ENCODE measurements at places on chromosomes 6 and 20.

- DNase-seq, result no peak
Observed at GRCh38 chr20:62742979-62743776, 34.5 kb downstream of the NTSR1 start.

DNA sequence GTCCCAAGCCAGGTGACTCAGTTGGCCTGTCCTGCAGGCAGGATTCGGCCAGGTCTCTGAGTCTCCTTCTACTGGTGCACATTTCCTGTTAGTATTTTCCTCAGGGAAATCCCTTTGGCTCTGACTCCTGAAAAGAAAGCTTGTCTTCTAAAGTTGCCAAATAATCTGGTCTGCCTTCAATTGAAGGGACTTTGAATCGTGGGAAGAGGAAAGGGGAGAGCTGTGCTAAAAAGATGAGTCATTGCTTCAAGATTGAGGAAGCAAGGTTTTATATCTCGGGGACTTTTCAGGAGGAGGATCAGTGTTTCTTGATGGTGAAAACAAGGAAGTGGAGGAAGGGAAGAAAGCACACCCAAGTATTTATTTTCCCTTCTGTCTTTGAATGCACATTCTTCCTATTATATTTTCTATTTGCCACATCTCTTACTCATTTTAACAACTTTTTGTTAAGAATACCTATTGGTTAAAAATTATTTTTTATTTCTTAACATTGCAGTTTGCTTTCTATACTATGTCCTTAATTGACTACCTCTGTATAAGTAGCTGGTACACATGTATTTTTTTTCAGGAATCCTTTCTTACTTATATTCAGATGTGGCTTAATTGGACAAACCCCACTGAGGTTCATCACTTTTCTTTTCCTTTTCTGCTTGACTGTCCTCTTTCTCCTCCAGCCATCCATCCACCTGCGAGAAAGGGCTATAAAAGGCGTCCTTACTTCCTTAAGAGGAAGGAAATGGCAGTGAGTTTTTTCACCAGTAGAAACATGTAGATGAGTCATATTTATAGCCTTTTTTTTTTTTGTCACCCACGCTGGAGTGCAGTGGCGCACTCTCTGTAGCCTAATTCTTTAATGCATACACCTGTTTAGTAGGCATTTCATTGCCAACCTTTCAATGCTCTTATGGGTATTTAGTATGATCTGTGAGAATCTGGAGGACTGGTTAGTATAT, 15.0 kb upstream of the IFNGR1 start:
- no peak for DNase-seq

- DNase-seq, result no peak
Observed at GRCh38 chr20:58053391-58054055, 174.9 kb downstream of the ANKRD60 start.

DNA sequence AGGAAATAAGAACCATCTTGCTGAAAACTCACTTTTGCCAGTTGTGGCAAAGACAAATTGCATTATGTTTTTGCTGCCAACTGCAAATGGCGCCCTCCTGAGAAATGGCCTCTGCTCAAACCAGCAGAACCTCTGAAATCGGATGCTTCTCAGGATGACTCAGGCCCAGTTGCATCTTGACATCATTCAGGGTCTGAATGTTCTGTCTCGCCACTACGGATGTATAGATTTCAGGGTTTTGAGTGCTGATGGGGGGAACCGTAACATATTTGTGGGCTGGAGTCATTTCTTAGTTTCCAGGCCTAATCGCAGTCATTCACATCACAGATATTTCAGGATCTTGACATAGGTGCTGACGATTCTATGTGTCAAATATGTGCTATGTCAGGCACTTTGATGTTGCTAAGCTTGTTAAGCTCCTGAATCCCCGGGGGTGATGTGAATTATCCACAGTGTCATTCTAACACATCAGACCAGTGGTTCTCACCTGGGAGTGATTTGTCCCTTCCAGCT, 207.1 kb downstream of the NFATC2 start:
- no peak for DNase-seq

DNA sequence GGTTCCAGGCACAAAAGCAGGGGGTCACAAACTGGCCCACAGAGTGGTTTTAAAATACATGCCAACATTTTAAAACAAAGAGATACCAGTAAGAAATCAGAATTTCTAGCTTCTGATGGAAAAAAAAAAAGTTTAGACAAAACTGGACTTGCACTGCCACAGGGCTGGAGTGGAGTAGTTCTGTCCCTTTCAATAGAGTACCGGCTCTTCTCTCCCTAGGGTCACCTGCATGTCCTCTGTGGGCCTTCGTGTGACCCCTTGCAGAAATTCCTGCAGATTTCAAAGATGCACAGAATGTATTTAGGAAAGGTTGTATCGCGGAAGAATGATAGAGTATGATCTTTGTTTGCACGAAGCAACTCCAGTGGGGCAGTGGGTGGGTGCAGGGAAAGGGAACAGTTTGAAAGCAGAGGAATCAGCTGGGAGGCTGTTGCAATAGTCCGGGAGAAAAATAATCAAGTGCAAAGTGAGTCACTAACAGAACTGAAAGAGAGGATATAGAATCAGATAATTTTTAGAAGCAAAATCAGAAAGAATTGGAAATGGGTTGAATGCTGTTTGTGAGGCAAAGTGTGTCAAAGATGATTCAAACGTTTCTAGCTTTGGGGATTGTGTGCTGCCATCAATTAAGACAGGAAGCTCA, 97.3 kb upstream of the STXBP5 start:
- no peak for DNase-seq

DNA sequence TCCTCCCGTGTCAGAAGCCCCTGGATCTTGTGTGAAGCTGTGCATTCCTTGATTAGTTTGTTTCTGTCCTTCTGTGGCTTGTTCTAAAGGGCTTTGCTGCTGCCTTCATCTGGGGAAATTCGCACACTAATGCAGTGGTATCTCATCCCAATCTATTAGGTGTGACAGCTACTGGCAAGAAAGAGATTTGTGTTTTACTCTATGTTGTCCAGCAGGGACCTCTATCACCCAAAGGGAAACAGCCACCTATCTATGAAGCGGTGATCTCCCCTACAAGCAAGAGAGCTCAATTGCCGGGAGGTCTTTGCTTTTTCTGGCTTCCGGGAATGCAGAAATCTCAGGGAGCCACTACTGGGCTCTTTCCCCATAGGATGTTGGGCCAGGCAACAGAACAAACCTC, 151.8 kb downstream of the NRN1 start:
- DNase-seq, result no peak

DNA sequence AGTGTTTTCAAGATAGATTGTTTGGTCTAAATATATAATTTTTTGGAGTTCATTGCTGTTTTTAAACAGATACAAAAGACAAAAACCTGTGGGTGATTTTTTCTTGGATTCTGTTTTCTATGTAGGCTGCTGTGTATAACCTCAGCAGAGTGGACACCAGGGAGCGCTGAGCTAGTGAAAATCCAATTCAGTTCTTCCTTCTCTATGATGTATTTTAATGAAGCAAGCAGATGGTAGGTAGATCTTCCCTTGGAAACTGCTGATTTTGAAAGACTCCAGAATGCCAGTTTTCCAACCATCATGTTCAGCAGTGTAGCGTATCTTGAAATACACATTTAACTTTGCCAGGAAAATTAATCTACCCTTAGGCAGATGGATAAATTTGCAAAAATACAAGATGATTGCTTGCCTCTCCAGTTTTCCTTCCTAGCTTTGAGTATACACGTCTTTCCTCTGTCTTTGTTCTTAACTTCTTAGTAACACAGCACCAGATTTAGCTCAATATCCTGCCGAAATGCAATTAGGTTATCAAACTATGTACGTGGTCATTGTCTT, 178.0 kb downstream of the PHF3 start:
- DNase-seq, result no peak

DNA sequence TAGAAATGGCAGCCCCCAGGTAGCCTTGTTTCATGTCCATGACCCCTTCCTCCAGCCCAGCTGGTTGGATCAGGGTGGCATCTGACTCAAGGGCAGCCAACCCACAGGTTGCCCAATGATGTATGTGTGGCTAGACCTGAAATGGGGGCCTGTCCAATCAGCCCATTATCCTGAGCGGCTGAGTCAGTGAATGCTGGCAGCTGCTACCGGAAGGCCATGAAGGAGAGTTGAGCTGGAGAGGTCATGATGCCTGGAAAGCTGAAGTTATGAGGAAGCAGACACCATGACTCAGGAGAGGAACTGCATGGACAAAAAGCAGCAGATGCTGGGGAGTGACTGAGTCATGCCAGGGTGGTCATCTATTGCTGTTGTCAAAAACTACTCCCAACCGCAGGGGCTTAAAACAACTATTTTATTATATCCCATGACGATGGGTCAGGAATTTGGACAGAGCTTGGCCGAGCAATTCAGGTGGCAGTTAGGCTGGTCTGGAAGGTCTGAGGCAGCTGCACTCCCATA, 67.3 kb downstream of the MDGA1 start:
- DNase-seq, result no peak

DNA sequence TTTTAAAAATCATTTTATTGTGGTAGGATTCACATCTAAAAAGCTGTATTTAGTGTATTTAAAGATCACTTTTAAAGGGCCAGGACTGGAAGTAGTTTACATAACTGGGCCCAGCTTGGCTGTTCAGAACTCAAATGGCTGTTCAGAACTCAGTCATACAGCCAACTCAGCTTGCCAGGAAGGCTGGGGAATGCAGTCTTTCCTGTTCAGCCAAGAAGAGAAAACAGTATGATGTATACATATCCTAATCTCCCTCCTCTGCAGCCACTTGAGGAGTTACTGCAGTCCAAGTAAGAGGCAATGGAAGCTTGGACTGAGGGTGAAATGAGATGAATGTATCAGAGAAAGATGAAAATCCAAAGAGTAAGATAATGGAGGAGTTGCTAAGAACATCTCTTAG, 24.6 kb downstream of the DSTN start:
- no peak for DNase-seq

- no peak for DNase-seq
Observed at GRCh38 chr6:28757429-28758045, 166.2 kb downstream of the TRIM27 start.

GRCh38 chr6:74717591-74717990, 488.3 kb downstream of the COL12A1 start:
- no peak for DNase-seq

- DNase-seq, result no peak
Observed at GRCh38 chr20:21411725-21412124, 14.4 kb upstream of the NKX2-4 start.

- no peak for DNase-seq
Observed at GRCh38 chr6:165769401-165769800, 106.4 kb upstream of the PDE10A start.

GRCh38 chr6:32158052-32158451, 4.1 kb downstream of the PPT2 start:
- no peak for DNase-seq

GRCh38 chr20:52004715-52005114, 186.9 kb downstream of the ZFP64 start:
- DNase-seq, result no peak

DNA sequence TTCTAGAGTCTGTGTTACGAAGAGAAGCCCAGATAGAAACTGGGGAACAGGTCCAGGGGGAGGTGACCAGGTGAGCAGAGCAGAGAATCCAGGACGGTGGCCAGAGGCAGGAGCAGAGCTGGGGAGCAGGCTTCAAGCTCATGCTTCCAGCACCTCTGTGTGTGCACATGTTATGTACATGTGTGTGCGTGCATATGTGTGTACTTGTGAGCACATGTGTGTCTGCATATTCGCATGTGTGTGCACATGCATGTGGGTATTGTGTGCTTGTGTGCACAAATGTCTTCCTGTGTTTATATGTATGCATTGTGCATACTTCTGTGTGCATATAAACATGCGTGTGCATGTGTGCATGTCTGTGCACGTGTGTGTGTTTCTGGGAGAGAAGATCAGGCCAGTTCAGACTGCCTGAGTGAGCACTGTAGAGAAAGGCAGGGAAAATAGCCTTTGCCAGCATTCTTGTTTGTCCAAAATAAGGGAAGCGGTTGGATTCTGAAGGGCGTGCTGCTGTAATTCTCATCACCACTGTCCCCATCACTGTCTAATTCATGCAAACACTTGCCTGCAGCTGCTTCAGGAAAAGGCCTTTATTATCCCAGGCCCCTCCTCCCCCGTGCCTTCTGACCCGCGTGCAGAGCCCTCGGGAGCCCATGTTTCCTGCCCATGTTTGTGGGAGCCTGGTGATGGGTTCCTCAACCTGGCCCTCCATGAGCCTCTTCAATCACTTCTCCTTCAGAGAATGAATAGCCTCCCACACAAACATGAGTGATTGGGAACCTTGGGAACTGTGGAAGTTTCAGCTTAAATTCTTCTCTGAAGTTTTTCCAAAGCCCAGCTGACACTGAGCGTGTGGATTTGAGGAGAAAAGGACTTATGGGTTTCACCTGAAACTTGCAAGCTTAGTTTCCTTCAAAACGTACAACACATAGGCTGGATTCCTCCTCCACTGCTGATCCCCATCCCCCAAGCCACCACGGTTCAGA, 161.7 kb upstream of the AFDN start:
- DNase-seq, result no peak

GRCh38 chr20:12977328-12978125, 31.2 kb upstream of the SPTLC3 start:
- DNase-seq, result no peak

DNA sequence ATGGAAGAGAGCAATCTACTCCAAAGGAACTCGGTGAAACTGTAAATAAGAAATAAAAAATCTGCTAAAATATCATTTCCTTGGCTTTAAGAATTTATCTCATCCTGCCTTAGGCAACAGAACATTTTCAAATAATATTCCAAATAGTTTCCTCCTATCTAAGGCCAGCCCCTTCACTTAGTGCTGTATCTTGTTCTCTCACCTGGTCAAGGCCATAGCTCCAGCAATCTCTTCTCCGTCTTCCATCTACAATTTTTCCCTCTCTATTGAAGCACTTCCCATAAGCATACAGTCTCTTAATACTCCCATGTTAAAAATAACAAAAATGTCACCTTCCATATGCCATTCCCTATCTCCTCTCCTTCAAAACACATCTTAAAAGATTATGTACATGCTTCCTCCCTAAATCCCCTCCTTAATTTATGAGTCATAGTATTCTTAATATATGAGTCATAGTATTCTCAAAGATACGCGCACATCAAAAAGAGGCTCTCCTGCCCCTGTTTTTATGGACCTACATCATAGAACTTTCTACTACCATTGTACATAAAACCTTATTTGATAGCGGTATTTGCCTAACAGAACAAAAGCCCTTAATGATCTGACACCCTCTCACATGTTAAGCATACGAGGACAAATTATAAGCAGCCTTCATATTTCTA, 146.9 kb downstream of the PDE10A start:
- no peak for DNase-seq

GRCh38 chr6:11428371-11428770, 109.2 kb upstream of the TMEM170B start:
- DNase-seq, result no peak

- DNase-seq, result no peak
Observed at GRCh38 chr6:6569096-6569810, 19.3 kb upstream of the LY86 start.

- no peak for DNase-seq
Observed at GRCh38 chr6:52643158-52643557, 27.8 kb upstream of the TMEM14A start.

- DNase-seq, result no peak
Observed at GRCh38 chr6:4420160-4420865, 284.9 kb upstream of the ECI2 start.

DNA sequence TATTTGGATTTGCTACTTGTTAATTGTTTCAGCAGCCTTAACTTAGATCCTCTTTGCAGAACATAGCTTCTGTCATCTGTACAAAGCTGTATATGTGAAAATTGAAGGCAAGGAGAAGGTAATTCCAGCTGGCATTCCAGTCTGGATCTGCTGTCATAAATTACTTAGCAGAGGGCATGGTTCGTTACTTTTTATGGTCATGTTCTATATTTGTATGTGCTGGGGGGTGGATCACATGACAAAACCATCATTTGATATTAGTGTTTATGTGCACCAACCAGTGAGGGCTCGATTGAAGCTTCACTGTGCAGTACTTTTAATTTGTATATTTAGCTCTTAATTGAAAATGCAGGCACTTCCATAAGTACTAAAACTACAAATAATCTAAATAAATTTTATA, 80.2 kb downstream of the CAP2 start:
- DNase-seq, result no peak

Measured in amygdala (tissue), 56 donors.